SHP77 (cell line): ENCODE measurements at places on chromosomes 12 and 14.

- DNase-seq: no peak
Observed at GRCh38 chr14:99349721-99350495, 77.9 kb upstream of the BCL11B start.

- DNase-seq: peak; percentile 9
Observed at GRCh38 chr14:104724981-104725771, 1.1 kb downstream of the ADSS1 start.

GRCh38 chr14:103801459-103801858 is 45.9 kb downstream of the PPP1R13B start:
- DNase-seq: no peak

DNA sequence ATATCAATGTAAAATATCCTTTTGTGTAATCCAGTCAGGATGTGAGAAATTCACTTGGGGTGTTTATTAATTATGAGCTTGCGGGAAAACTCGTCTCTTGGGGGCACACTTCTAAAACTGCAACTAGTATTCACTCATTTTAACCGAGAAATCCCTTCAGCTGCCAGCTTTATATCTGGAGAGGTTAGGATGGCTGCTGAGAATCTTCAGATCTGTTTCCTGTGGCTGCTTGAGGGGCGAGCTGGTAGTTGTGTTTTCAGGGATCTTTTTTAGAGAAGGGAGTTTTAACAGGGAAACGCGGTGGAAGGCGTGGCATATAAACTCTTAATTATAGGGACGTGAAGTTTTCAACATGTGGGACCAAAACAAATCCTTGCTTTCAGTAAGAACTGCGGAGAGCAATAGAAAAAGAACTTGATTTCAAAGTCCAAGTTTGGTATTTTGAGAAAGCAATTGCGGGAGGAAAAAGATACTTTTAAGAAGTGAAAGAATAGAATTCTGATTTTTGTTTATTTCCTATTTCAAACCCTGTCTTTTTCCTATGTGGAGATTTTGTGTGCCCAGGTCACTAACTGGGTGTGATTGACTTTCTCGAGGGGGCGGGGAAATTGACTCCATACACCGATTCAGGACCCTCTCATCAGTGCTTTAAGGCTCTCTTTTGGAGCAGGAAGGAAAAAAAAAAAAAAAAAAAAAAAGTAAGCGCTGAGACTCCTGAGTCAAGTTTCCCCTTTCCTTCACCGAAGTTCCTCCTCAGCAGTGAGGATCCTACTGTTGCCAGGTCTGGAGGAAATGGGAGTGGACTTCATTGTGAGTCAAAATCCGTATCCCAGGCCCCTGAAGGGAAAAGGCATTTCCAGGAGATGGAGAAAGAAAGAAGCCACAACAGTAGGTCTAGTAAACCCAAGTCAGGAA is 1.1 kb downstream of the PPFIBP1 start:
- no peak for DNase-seq

GRCh38 chr14:105486974-105487448 is 325 bp downstream of the CRIP1 start:
- no peak for DNase-seq

GRCh38 chr12:85076688-85077430 is 40.7 kb downstream of the LRRIQ1 start:
- DNase-seq: peak; percentile 49

GRCh38 chr12:19208456-19208855 is 78.9 kb downstream of the PLEKHA5 start:
- DNase-seq: no peak

DNA sequence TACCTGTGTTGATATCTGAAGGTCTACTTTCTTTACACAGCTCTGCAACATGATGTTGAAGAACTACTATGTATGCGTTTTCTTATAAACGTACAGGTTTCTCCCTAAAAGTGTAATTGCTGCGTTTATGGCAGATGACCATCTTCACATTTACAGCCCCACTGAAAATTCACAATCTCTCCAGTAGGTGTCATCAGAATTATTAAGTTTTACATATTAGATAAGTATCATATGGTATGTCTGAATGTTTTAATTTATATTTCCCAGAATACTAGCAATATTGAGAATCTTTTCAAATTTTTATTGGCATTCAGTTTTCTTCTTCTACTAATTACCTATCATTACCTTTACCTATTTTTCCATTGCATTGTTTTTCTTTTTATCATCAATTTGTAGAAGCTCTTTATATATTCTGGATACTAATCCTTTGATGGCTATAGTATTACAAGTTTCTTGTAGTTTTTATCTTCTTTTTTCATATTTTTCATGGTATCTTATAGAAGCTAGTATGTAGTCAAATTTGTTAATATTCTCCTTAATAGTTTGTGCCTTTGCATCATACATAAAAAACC is 123.5 kb downstream of the CAPZA3 start:
- DNase-seq: no peak

DNA sequence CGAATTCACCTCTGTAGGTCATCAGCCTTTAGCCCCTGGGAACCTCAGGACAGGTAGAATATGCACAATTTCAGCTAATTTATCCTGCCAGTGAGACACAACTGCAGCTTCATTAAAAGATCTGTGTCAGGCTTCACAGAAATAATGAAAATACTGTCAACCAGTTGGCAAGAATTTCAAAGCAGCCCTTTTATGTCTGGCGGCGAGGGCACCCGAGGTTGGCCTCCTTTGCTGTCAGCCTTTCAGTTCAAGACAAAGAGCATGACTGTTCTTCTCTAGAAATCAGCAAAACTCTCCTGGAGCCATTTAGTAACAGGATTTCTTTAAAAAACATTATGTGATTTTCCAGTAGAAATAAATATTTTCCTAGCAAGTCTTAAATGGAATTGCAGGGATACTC is 75.9 kb downstream of the BBS10 start:
- no peak for DNase-seq

DNA sequence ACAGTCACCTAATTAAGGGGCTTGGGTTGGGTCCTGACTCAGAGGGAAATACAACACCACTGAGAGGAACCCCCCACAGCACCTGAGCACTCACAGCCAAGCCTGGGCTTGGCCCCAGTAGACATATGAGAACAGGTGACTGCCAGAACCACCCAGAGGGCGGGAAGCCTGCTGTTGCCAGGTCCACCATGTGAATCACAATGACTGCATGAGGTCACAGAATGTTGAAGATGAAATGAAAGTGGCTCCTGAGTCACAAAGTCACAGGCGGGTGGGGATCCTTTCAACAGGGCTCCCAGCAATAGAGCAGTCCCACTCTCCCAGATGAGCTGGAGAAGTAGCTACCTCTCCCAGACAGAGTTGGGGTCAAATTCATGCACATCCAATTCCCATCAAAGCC is at the start of gene LRRC74A:
TSS of gene LRRC74A (plus strand) at position 287 of the 400 bp plus-strand sequence. CDS start 290 bp downstream, outside the sequence.
- no peak for DNase-seq

GRCh38 chr12:122852336-122853275 is 17.3 kb downstream of the HIP1R start:
- no peak for DNase-seq

DNA sequence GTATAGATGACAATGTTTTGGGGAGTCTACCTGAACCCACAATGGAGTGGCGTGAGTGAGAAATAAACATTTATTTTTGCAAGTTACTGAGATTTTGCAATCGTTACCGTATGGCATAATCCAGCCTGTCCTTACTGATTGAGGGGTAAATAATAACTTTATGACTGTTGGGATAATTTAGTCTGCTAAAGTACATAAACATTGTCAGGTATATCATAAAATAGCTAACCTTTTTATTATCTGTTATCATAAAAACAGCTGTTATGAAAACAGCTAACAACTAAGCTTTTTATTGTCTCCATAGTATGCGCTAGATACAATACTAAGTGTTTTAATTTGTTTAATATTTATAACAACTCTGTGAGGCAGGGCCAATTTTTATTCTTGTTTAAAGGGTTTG is 10.3 kb downstream of the ACSS3 start:
- DNase-seq: no peak

DNA sequence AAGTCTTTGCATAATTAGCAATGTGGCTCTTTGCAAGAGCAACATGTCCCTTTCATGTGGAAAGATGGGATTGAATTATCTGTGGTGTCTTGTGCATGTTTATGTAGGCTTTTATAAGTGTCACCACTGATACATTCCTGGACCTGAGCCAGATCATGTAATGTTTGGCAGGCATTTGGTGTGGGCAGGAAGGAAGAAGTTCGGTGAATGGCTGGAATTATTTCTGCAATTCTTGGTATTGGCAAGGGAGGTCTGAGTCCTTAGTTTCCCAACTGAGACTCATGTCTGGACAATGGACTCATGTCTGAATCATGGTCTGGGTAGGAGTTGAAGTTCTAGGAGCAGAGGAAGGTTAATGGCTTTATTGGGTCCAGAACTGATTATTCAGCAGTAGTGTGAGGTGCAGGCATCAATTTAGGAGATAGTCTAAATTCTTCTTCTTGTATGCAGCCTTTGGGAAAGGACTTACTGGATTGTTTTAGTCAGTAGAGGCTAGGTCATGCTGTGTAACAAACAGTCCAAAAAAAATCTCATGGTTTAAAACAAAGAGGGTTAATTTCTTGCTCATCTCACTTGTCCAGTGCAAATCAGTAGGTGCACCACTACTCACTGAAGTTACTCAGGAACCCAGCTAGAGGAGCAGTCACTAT is 186.5 kb upstream of the LHX5 start:
- DNase-seq: peak; percentile 27

DNA sequence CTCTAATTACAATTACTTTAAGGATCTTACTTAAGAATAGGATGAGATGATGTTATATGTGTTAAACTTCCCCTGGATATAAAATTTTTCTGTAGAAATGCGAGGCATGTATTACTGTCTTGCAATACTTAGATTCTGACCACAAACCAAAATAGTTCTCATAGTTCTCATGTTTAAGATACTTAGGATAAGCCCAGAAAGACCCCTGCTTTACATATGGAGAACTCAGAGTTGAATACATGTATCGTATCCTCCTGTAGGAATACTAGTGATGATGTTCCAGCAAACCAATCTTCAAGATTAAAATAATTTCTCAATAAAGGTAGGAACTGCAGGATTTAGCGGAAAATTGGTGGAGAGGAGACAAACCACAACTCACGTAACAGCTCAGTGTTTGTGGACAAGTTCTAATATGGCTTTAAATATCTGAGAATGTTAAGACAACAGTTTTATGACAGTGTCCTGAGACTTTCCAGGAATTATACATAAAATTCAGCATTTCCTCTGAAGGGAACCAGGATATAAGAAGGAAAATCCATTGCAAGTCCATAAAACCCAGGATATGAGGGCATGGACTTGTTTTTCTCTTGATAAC is 114.7 kb upstream of the CRY1 start:
- DNase-seq: no peak

GRCh38 chr14:74281069-74281468 is 21.7 kb downstream of the ABCD4 start:
- no peak for DNase-seq

DNA sequence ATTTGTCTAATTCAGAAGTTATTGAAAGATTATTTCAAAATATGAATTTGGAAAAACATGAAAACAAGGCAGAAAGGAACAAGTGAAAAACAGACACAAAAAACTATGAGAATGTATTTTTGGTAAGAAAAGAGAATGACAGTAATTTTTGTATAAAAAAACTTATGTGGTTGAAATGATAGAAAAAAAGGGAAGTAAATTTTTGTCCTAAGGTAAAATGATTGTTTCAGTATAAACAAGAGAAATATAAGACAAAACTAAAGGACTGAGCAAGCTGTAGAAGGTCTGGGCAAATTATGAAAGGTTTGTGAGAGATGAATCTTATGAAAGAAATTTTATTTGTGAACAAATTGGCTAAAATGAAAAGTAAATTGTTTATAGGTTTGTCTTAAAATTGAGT is 44.6 kb downstream of the CEP83 start:
- DNase-seq: no peak

GRCh38 chr14:90756755-90757345 is 59.4 kb downstream of the TTC7B start:
- DNase-seq: peak; percentile 22

DNA sequence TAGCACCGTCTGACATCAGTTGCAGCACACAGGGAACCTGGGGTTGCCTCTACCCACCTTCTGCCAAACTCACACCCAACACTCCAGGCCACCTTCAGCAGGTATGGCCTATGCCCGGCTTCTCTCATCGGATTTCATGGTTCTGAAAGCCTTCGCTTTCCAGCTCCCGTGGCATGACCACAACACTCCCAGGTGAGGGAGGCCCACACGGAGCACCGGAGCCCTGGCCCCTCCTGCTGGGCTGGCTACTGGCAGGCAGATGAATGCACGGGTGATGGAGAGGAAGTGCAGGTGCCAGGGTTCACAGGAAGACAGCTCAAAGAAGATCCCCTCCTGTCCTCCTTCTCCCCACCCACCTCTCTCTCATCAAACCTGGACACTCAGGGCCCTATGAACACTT is 37.2 kb downstream of the CACNA2D4 start:
- no peak for DNase-seq

DNA sequence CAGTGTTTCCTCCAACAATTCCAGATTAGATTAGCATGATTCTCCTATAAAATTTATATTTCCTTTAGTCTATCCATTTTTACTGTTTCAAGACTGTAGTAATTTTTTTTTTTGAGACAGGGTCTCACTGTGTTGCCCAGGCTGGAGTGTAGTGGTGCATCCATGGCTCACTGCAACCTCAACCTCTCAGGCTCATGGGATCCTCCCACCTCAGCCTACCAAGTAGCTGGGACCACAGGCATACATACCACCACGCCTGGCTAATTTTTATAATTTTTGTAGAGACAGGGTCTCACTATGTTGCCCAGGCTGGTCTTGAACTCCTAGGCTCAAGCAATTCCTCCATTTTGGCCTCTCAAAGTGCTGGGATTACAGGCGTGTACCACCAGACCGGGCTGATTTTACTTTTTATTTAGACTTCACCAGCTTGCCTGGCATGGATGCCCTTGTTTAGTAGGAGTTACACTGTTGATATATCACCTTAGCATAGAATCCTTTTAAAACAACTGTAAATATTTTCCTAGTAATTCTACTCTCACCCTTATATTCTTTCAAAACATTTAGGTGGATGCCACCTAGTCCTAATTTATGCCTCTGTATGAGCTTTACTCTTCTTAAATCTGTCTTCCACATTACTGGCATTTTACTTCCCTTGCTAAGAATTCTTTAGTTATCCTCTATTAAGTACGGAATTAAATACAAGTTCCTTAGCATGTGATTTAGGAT is 55.8 kb upstream of the LIMA1 start:
- DNase-seq: no peak

DNA sequence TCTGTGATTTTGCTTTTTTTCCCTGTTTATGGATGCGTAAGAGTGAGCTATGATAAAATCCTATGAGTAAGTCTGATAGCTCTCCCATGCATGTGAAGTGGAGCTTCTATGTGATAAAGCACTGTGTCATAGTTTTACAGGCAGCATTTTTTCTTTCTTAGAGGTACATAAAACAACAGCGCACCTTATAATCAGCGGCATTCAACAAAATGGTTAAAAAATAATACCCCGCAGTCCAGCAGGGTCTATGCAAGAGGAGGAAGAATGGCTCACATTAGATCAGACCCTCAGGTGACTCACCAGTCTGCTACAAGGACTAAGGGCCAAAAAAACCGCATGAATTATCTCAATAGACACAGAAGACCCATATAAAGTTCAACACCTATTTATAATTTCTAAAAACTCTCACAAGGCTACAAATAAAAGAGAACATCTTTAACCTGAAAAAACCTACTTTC is 33.0 kb upstream of the TMEM179 start:
- DNase-seq: no peak

GRCh38 chr12:81949841-81950308 is 190.7 kb upstream of the PPFIA2 start:
- no peak for DNase-seq
